Adrenal gland (tissue), 19 donors: ENCODE measurements at places on chromosomes 4 and X.
A peak's percentile ranks its signal among the peaks of the same experiment; 100 is the strongest.

DNA sequence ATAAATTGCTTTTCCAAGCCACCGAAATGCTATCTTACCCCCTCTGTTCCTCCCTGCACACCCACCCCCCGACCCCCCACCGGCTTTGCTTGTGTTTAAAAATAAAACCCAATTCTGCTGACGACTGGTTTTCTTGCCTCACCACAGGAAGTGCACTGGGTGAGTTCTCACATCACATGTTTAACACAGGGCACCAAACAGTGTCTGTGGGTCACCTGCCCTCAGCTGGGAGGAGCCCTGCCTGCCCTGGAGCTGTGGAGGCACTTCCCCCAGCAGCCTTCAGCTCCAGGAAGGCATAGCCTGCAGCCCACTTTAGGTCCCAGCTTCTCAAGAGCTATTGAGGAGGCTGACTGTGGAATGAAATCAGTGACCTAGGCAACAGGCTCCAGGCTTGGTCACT lies 8.8 kb downstream of the TMEM255A start:
- DNase-seq = no peak

GRCh38 chr4:139469216-139469615 lies 15.3 kb downstream of the RAB33B start:
- no peak for DNase-seq

GRCh38 chrX:116318672-116319071 lies 117.7 kb upstream of the SLC6A14 start:
- DNase-seq = no peak

DNA sequence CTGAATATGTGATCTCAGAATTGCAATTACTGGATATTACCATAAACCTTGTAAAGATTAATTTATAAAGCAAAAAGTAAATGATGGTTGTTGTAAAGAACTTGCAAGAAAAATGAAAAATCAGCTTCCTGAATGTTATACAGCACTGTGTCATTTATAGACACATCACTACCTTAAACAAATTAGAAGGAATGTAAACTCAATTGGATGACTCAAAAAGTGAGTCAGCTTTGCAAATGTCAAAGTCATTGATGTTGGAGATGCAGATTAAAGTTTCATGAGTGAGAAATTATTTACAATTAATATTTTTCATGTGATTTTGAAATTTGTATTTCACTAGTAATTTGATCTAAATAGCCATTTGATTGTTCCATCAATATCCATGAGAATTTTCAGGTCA lies 193.2 kb downstream of the RAPGEF2 start:
- DNase-seq = no peak

DNA sequence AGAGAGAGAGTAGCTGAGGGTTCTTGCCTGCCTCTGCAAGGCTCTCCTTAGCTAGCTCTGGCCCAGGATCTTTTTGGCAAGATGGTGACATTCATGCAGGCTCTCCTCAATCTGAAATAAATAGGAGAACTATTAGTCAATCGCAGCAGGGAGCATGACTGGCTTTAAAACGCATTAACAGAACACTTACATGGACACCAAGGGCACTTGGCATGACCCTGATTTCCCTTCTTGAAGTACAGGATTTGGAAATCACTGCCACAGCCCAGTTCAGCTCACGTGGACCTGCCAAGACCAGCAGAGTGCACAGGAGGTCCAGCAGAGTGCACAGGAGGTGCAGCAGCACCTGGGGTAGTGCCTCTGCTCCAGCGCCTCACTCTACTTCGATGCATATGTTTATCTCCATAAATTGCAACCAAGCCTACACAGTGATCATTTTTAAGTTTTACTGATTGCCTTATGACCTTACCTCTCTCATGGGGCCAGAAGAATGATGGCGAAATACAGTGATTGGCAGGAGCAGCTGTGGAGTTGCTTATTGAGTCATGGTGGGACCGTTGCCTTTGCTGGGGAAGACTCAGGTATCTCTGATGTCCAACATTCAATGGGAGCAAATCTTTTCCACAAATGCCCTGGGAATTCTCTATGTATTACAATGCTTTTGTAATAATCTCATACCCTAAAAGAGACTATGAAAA lies 122.4 kb downstream of the SYNPO2 start:
- no peak for DNase-seq

DNA sequence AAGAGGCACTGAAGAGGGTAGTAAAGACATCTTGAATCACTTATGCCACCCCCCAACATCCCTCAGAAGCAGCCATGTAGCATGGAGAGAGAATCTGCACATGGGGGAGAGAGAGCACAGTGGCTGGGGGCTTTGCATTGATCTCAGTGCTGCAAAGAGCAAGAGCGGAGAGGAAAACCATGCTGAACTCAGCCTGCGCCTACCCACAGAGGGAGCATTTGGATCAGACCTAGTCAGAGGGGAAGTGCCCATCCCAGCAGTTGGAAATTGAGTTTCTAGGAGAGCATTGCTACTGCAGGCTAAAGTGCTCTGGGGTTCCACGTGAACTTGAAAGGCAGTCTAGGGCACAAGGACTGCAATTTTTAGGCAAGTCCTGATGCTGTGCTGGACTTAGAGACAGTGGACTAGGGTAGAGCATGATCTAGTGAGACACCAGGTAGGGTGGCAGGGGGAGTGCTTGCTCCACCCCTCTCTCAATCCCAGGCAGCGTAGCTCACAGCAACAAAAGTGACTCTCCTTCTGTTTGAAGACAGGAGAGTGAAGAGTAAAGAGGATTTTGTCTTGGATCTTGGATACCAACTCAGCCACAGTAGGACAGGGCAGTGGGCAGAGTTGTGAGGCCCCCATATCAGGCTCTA lies 9.0 kb upstream of the PROM1 start:
- DNase-seq = no peak

DNA sequence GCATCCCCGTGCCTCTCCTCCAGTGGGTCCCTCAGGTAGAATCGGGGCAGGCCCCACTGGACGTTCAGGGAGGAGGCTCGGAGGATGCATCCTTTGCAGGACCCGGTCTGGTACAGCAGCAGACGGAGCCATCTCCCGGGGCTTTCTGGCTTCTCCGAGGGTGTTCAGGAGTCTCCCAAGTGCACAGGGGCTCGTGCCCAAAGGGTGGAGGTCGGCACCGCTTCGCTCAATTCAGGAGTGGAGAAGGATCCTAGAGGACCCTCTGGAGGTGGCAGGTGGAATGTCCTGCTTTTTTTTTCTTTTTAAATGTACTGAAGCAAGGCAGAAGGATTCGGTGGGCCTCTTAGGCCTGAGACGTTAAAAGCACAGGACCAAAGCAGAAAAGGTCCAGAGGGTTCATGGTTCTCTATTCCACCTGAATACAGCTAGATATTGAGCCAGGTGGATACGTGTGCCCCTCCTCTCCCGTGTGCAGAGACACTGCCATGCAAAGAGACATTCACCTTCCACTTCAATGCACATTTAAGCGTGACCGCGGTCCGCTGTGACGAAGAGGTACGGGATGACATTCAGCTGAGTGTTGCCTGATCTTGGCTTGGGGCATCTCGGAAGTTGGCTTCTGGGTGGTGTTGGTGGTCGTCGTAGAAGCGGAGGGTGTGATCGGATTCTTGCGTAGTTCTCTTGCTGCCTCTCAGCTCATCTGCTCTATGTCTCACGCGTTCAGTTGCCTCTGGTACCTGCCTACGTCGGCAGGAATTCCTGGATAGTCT lies 281.2 kb upstream of the AGTR2 start:
- DNase-seq = no peak

DNA sequence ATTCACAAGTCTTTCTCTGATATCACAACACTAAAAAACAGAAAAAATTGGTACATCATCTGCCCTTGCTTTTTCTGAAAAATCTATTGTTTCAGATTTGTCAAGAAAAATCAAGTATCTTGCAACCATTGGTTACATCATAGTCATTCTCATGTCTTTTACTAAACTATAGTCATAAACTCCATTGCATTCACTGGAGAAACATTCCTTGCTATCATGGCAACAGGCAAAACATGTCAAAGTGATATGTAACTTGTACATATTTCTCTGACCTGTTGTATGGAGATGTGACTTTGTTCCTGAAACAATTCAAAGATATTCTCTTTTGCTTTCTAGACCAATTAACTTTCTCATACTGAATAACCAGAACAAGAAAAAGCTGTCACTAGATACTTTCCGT lies 121.9 kb upstream of the ANK2 start:
- DNase-seq = no peak

GRCh38 chr4:102759831-102760644 lies 730 bp downstream of the MANBA start:
- no peak for DNase-seq

GRCh38 chr4:177728361-177729152 lies 286.3 kb upstream of the AGA start:
- no peak for DNase-seq

DNA sequence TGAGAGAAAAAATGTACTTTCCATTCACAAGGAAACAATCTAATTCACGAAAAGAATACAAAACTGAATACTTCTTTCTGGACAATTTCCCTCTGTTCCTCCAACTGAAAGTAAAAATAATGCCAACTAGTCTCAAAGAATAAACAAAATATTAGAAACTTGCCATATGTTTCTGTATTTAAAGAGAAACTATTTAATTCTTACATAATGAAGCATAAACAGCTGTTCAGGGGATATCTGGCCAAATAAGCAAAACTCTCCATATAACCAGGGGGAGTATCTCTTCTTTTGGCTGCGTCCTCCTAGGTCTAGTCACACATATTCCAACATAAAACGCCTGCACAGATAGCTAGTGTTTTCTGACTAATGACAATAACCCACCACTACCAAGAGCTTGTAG lies 805 bp downstream of the GATB start:
- no peak for DNase-seq

DNA sequence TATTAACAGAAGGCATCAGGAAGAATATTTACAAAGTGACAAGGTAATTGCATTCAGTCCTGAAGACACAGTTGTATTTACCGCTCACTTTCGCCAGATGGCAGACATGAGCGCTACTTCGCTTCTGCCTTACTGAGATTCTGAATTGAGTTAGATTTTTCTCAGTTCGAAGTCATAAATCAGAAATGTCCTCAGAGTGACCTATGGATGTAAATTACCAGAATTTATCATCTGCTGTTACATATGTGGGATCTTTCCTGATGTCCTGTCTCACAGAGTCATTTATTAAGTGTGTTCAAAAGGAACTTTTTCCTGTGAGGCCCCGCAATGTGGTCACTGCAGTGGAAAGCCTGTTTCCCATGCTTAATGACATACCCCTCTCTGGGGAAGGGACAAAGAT lies 97.3 kb upstream of the DCLK2 start:
- peak; percentile 44 for DNase-seq

- no peak for DNase-seq
Measured at GRCh38 chr4:97152149-97152548, 991.1 kb downstream of the STPG2 start.

DNA sequence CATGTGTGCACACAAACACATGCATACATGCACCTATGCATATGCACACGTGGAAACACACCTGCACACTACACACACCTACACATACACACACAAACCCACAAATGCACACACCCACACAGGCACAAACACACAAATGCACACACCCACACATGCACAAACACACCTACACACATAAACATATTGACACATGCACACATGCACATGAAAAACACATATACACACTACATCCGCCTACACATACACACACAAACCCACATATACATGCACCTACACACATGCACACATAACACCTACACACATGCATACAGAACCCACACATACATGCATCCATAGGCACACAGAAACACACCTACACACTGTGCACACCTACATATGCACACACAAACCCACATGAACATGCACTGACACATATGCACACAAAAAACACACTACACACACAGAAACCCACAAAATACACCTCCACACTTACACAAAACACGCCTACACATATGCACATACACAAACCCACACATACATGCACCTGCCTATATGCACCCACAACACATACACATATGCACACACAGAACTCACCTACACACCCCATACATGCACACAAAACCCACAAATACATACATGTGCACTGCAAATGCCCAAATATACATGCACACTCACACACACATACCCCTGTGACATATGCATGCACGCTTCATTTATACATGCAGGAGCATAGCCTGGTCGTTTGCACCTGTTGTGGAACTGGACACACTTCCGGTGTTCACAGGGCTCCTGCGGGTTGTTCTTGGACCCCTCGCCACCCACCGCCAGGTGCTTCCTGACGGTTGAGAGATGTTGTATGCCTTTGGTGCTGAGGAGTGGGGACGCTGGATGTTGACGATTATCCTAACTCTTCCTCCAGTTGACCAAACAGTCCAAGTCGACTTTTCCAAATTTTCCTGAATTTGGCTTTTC lies 22.1 kb downstream of the CD99 start:
- no peak for DNase-seq

- no peak for DNase-seq
Measured at GRCh38 chr4:100797791-100798190, 280.0 kb upstream of the EMCN start.

DNA sequence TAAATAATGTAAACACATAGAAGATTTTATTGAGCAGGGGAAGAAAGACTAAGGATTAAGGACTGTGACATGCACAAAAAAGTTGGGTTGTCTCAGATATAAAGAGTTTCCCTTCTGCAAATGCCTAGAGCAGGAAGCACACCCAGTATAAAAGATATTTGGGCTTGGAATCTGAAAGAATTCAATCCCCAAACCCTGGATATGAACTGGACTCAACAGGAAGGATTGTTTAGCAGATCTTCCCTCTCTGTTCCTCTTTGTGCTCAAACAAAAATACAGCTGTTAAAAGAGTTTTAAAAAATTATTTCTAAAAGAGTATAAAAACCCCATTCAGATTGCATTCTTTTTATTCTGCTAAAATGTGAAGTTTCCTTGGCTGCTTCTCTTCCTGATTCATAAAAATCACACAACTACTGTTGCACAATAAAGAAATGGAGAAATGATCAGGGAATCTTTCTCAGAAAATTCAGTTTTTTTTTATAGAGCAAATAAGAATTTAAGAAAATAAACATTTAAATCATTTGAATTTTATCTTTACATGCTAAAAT lies 71.4 kb downstream of the PDLIM5 start:
- DNase-seq = no peak

DNA sequence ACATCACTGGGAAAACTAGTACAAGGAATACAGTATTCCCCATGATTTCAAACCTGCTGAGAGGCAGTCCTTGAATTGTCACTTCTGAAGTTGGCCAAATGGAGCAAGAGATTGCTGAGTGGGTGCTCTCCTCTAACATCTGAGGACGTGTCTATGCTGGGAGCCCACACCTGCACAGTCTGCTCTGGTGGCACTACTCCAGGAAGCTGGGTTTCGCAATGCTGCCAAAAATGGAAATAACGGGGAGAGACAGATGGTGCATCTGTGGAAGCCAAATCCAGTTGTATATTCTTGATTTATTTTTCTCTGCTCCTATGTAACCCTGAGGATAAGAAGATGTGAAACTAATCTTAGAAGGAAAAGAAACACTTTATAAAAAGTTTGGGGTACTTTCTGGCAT lies 240.1 kb upstream of the CTSO start:
- no peak for DNase-seq

GRCh38 chrX:154321152-154321551 lies 25.6 kb downstream of the TKTL1 start:
- DNase-seq = no peak

DNA sequence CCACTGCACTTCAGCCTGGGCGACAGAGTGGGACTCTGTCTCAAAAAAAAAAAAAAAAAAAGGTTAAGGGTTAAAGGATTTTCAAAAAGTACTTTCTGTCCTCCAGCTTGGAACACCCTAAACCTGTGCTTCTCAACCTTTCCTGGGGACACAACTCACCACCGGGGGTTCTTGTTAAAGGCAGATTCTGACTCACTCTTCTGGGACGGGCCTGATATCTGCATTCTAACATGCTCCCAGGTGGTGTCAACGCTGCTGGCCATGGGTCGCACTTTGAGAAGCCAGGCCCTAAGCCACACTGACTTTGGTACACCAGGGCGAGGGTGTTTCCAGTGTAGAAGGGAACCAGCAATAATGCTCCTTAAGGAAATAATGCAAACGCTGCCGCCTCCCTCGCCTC lies 46.1 kb downstream of the AFAP1 start:
- no peak for DNase-seq
